ENCODE measurements at places on chromosomes 2 and 18.
A peak's percentile ranks its signal among the peaks of the same experiment; 100 is the strongest.

DNA sequence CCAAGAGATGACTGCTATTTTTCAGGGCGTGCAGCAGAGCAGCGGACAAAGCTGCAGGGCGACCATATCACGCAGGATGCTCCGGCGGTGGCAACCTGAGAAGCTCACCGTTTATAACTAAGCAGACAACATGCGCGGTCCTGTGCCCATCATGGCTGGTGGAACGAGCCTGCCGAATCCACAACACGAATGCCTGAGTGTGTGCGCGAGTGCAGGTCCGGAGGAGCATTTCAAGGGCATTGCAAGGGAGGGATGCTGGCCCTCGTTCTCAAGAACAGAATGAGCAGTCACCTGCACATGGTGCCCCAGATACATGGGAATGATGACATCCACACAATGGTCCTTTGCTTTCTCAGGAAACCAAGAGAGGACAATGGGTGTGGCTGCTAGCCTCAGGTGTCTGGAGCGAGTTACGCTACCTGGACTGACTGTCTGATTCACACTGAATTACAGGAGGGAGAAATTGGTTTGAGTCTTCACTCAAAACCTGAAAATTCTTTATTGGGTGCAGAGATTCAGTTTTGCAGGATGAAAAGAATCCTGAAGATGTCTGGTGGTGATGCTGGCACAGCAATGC is 39.8 kb downstream of the TBC1D8 start:
- no peak for DNase-seq

- no peak for DNase-seq
Observed at GRCh38 chr2:168482269-168482668, 26.2 kb downstream of the CERS6 start.

DNA sequence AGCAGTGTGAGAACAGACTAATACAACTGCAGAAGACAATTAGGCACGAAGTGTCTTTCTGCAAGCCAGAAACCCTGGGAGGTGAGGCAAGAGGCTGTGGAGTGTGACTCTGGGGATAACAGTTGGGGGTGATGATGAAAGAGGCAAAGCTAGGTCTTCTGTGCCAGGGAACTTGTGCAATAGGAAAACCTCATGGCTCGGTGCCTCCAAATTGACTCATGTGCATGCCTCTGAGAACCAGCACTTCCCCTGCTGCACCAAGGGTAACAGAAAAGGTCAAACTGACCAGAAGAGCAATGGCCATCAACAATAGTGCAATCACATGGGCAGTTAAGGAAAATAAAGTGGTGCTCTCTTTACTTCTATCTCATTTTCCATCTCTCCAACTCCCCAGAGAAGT is 136.4 kb downstream of the SCG2 start:
- DNase-seq, result peak; percentile 17

DNA sequence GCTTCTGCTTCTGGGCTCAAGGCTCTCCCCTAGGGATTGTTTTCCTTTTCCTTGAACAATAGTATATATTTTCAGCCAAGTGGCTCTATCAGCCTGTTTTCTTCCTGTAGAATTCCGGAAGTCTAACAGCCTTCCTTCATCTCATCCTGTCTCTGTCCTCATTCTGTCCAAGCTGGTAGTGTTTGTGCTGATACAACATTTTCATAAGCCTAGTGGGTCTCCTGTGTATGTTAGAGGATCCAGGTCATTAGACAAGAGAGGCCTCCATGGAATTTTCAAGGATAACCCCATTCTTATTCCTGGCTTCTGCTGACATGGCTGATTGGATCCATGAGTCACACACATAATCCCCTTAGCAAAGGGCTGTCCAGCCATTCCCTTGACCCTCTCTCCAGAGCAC is 467.6 kb downstream of the PTPRM start:
- DNase-seq, result no peak

Measured in right lung (tissue), 10 donors.